ENCODE measurements at places on chromosomes 16 and 17.

DNA sequence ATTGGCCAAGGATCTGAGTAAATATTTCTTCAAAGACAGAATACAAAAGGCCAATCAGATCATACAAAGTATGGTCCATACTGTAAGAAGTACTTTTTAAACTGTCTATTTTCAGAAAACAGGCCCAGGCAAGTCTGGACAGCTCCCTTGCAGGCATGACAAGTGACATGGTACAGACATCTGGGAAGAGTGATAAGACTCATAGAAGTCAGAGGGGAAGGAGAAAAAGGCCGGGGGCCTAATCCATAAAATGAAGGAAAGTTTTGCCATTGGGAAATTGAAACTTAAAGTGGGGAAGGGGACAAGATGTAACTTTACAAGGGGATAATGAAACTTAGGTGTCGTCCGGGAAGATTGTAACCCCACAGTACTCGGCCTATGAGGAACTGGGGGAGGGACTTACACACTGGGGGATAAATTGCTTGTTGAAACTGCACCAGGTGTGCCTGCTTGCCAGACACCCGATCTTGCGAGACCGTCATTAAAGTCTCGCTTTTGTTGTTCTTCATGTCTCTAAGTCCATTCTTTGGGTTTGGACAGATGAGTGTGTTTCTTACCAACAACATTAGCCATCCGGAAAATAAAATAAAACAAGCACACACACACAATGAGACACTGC is 684.0 kb downstream of the CDH11 start:
- DNase-seq: no peak

DNA sequence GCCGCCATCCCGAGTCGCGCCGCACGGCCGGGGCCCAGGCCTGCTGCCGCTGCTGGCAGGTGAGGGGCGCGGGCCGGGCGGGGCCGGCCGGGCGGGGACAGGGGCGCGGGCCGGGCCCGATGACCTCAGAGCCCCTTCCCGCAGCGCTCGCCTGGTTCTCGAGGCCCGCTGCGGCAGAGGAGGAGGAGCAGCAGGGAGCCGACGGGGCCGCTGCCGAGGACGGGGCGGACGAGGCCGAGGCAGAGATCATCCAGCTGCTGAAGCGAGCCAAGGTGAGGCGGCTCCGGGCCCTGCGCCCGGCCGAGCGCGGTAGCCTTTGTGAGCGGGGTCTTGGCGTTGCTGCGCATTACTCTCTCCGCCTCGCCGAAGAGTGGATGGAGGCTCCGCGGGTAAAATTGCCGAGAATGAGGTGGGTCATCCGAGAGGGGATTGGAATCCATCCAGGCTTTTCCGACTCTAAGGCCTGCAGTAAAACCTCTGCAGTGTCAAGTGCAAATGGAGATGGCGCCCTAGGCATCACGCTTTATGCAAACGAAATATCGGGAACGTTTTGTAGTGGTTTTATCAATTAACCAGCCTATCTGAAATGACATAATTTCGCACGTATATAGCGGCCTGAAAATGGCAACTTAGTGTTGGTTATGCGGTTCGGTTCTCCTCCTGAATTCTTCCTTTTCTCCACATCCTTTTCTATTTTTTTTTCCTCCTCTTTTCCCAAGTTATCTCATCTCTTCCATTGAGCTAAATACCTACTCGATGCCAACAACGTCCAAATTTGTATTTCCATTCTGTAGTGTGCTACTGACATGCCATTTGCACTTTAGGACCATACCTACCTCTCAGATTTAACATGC is 577 bp downstream of the TTC19 start:
- DNase-seq: no peak

- DNase-seq: no peak
Measured at GRCh38 chr16:72428681-72429376, 256.9 kb upstream of the PMFBP1 start.

- peak; percentile 44 for DNase-seq
Measured at GRCh38 chr16:48542020-48542473, 67.9 kb downstream of the N4BP1 start.

DNA sequence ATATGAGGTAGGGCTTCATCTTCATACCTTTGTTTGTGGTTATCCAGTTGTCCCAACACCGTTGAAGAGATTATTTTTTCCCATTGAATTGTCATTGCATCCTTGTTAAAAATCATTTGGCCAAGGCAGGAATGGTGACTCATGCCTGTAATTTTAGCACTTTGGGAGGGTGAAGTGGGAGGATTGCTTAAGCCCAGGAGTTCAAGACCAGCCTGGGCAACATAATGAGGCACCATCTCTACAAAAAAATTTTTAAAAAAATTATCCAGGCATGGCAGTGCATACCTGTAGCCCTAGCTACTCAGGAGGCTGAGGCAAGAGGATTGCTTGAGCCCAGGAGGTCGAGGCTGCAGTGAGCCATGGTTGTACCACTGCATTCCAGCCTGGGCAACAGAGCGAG is 223.9 kb downstream of the TANC2 start:
- no peak for DNase-seq

DNA sequence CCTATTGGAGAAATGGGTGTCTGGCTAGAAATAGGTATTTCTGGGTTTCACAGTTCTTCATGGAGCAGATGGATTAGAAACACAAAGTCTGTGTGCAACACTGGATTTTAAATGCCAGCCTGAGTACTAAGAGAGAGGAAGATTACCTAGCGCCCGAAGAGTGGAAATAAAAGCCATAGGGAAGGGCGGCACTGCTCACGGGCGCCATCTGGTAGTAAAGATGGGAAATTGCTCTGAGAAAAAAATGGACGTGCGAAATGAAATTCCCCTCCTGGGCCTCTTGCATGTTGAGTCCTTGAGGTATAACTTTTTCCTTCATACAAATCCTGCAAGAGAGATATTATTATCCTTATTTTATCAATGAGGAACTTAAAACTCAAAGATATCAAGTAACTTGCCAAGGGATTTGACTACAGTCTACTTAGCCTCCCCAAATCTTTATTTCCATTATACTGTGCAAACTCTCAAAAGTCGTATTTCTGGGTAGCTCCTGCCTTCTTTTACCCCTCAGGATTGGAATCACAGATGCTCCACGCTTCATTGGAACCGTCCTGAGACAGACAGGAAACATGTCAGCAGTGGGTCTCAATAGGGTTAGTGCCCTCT is 72.8 kb downstream of the MMD start:
- DNase-seq: peak; percentile 54

- no peak for DNase-seq
Measured at GRCh38 chr17:82358465-82359350, at the start of gene TEX19. Gene TEX19, plus strand, starts transcription at chr17:82359247. Its CDS starts 2,904 bp downstream, at chr17:82362151.

DNA sequence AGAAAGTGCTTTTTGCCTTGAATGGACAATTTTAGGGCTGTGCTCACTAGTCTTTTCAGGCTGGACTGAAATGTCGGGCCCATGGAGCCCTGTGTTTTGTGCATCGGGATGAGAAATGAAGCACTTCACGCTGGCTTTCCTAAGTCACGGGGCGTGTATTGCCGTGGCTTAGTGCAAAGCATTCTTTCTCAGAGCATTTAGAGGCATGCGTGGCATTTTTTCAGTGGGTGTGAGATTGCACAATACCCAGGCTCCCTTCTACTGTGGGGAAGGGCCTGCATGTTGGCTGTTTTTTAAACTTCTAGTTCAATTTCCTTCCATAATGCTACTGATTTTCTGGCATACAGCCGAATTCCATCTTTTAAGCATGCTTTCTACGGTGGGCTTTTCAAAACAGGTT is 12.6 kb upstream of the POLR3E start:
- no peak for DNase-seq

- DNase-seq: no peak
Measured at GRCh38 chr16:75195811-75196790, 10.9 kb downstream of the CTRB2 start.

- DNase-seq: peak; percentile 54
Measured at GRCh38 chr17:59521465-59522126, 43.8 kb upstream of the DHX40 start.

- DNase-seq: no peak
Measured at GRCh38 chr17:19939993-19940721, 37.5 kb downstream of the AKAP10 start.

GRCh38 chr17:10306585-10306984 is 66.2 kb downstream of the MYH13 start:
- DNase-seq: no peak

DNA sequence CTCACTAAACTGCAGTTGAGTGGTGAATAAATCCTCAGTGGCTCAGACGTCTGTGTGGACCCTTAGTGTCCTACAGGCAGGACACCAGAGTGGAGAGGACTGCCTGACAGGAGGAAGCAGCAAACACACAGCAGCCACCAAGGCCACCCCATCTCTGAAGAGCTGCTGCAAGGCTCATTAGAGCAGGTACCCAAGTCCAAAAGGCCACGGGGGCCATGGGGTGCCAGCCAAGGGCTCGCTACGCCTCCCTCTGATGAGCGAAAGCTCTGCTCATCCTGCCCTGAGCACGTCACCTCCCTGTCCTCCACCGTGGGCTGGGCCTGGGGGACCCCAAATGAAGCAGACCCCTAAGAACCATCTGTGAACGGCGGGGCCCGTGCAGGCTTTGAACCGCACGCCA is 70.1 kb upstream of the DOC2B start:
- DNase-seq: no peak

DNA sequence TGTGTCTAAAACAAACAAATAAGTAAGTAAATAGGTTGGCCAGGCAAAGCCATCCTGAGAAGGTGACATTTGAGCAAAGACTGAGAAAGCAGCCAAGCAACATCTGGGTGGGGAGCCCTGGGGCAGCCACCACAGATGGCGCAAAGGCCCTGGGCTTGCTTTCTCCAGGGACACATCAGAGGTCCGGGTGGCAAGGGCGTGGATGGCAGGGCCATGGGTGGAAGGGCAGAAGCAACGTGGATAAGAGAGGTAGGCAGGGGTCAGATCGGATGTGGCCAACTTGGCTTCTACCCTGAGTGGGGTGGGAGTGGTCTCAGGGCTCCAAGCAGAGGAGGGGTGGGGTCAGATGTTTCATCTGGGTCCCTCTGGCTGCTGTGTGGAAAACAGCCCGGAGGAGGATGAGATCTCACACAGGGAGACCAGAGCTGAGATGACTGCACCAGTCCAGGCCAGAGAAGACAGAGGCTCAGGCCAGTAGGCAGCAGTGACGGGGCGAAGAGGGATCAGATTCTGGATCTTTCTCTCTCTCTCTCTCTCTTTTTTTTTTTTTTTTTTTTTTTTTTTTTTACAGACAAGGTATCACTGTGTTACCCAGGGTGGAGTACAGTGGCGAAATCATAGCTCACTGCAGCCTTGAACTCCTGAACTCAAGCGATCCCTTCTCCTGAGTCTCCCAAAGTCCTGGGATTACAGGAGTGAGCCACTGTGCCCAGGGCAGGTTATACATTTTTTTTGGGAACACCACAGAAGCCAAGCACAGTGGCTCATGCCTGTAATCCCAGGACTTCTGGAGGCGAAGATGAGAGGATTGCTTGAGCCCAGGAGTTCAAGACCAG is 6.1 kb upstream of the SPN start:
- DNase-seq: no peak

GRCh38 chr16:81492965-81493754 is 48.6 kb downstream of the CMIP start:
- DNase-seq: no peak

DNA sequence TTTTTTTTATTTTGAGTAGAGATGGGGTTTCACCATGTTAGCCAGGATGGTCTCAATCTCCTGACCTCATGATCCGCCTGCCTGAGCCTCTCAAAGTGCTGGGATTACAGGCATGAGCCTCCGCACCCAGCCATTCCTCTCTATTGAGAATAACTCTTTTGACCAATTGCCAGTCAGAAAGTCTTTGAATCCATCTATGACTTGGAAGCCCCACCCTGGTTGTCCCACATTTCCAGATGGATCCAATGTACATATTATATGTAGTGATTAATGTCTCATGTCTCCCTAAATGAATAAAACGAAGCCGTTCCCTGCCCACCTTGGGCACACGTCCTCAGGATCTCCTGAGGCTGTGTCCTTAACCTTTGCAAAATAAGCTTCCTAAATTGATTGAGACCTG is 228.3 kb upstream of the NLRP1 start:
- DNase-seq: no peak

DNA sequence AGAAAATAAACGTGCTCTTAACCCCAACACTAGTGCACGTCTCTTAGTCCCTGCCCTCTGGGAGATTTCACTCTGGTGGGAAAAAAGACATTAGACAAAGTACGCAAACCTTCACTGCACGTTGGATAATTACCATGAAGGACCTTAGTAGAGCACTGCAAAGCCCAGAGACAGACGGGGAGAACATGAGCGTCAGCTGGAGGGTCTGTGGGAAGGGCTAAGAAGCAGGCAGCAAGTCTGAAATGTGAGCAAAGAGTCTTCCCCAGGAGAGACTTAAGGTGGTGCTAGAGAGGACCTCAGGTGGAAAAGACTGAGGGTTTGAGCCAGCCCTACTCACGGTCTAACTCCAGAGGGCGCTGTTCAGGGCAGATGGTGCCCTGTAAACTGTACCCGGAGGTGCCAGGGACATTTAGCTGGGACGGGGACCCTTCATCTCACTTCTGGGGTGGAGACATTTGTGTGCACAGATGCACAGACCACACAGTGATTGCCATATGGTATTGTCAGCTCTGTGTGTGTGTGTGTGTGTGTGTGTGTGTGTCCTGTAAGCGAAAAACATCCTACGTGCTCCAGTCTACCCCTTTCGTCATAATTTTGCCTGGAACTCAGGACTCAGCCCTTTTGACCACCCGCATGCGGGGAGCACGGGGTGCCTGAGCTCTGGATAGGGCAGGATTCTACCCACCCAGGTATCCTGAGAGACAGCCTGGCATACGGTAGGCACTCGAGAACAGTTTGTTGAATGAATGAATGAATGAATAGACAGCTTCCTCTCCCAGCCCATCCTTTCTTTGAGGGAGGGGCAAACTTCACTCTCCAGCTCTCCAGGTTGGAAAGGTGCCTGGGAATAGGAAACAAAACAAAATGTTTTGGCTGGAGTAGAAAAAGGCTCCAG is 10.1 kb upstream of the STAC2 start:
- peak; percentile 92 for DNase-seq

DNA sequence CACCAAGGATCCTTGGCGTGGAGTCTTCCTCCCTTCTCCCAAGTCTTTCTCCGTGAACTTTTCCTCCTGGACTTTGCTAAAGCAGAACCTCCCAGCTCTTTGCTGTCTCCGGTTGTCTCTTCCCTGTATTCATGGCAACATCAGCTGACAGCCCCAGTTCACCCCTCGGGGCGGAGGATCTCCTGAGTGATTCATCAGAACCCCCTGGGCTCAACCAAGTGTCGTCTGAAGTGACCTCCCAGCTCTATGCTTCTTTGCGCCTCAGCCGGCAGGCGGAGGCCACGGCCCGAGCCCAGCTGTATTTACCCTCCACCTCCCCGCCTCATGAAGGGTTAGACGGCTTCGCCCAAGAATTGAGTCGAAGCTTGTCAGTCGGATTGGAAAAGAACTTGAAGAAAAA is 943 bp downstream of the CNTROB start:
- DNase-seq: peak; percentile 39

DNA sequence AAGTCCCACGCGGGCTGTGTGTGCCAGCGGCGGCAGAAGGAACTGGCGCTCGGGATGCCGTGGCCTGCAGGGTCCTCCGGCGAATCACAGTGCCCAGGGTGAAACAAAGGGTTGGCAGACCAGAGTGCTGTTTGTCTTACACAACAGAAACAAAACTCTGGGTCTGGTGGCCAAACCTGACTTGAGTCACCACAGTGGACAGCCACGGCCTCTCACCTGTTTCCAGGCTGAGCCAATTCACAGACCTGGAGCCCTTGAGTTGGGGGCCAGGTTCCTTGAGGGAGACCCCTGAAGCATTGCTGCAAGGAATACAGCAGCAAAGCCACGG is 2.1 kb upstream of the CHMP6 start:
- DNase-seq: no peak

Measured in AML-193 (cell line).